D721Med (cell line): ENCODE measurements at places on chromosomes 5 and 9.
A peak's percentile ranks its signal among the peaks of the same experiment; 100 is the strongest.

DNA sequence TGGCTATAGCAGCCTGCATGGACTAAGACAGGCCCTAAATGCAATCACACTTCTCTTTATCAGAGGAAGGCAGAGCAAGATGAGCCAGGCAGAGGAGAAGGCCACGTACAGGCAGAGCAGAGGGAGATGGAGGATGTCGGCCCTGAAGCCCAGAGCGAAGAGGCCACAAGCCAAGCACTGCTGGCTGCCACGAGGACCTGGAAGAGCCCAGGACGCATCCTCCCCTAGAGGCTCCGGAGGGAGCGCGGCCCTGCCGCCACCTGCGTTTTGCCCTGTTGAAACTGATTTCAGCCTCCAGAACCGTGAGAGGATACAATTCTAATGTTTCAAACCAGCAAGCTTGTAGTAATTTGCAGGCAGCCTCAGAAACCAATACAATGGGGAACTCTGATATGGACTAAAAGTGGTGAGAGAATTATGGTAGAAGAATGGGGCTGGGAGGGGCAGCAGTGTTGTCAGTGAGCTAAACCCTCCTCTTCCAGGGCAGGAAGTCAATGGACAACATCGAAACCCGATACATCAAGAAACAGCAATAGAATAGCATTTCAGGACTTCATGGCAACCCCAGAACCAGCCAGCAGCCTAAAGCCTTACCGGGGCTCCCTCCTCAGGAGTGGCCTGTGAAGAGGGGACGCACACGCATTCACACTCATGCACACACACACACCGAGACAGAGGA is 32.6 kb downstream of the ADAMTS2 start:
- no peak for DNase-seq

GRCh38 chr5:141135030-141135717 is at the start of gene PCDHB5:
Gene PCDHB5 (plus strand): TSS chr5:141135206. CDS start chr5:141135435, 229 bp downstream.
- no peak for DNase-seq

- no peak for DNase-seq
Measured at GRCh38 chr9:135122316-135122715, 34.8 kb downstream of the OLFM1 start.

DNA sequence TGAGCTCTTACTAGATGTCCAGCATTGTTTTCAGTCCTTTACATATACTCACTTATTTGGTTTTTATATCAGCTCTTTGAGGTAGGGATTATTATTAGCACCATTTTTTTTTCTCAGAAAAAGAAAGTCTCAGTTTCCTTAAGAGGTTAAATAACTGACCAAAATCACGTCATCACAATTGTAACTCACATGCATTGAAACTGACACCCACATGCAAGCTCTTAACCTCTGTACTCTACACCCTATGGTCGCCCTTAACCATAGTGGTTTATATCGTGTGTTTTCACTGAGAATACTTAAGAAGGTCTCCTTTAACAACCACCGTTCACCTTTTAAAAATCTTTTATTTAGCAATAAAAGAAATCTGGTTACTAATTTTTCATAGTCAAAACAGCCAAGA is 61.0 kb downstream of the PRDM6 start:
- no peak for DNase-seq

DNA sequence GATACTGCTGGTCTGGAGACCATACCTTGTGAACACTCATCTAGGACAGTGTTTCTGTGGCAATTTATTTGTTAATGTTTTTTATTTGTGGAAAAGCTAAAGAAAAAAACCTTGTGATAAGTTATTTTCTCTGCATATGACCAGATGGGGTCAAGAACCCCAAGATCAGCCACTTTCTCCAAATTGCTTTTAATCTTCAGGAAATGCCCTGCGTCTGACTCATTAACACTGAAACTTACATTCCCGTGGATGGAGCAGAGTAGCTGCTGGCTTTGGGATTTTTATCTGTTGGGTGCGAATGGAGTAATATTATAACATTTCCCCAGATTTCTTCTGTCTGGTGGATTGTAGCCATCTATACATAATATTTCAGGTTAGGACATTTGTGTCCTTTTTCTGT is 444.5 kb downstream of the SH3GL2 start:
- no peak for DNase-seq

DNA sequence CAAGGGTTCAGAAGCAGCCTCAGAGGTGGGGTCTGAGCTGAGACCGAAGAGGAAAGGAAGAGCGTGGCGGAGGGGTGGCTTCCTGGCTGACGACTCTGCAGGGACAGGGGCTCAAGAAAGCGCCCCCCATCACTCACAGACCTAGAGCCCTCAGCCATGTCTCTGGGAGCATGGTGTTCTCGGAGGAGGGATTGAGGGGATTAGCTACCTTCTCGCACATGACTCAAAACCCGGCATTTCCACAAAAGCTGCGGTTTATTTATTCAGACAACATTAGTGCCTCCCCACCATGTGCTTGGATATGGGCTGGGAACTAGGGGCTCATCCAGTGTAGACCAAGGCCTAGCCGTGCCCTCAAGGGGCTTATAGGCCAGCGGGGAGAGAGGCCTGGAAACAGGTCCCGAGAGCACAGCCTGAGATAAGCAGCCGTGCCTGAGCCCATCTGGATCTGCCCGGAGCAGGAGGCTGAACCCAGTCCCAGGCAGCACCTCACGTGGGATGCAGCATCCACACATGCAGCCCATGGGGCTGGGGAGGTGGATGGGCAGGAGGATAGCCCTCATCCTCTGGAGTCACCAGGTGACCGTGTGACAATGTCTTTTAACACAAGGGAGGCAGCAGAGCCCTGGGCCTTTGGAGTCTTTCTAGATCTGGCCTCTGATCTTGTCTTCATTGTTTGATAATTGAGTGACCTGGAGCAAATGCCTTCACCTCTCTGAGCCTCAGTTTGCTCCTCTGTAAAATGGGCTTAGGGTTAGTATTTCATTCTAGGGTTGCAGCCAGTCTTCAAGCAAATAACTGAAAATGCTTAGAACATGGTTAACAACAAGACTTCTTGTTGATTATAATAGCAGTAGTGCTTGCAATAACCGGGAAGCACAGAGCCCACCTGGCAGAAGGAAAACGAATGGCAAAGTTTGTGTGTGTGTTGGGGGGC is 878 bp upstream of the HMCN2 start:
- peak; percentile 12 for DNase-seq

GRCh38 chr5:34895641-34896419 is 19.5 kb downstream of the RAD1 start:
- no peak for DNase-seq

DNA sequence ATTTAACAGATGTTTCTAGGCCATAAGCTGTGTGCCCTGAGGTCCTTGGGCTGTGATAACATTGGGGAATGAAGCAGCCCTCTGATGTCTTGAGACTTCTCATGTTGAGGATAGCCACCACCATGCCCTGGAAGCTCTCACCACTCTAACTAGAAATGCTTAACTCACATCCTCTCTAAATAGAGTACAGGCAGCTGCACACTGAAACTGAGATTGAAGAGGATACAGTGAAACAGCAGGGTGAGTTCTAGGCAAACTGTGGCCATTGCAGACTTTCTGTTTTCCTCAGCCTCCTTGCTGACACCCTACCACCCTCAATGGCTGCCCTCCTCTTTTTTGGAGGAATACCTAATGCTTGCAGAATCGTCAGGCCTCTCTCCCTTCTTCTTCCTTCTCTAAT is 22.4 kb downstream of the UTP15 start:
- DNase-seq: no peak

- DNase-seq: no peak
Measured at GRCh38 chr5:128838623-128839022, 126.7 kb upstream of the SLC27A6 start.

- DNase-seq: no peak
Measured at GRCh38 chr5:37836235-37836591, 3.6 kb downstream of the GDNF start.

GRCh38 chr5:177067503-177067902 is 19.2 kb upstream of the FGFR4 start:
- DNase-seq: no peak

DNA sequence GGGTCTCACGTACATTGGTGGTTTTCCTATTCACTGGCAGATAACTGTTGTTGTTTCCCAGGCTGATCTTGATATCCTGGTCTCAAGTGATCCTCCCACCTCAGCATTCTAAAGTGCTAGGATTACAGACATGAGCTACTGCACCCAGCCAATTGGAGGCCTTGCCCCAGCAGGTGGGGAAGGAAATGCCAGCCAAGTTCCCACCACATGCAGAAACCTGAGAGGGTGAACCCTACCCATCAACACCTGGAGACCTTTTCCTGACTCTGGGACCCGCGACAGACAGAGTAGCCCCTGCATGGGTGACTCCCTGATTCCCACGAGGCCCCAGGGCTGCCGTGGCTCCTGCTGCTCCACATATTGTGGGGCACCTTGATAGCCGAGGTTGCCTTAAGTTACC is 107.7 kb downstream of the GDA start:
- DNase-seq: no peak

DNA sequence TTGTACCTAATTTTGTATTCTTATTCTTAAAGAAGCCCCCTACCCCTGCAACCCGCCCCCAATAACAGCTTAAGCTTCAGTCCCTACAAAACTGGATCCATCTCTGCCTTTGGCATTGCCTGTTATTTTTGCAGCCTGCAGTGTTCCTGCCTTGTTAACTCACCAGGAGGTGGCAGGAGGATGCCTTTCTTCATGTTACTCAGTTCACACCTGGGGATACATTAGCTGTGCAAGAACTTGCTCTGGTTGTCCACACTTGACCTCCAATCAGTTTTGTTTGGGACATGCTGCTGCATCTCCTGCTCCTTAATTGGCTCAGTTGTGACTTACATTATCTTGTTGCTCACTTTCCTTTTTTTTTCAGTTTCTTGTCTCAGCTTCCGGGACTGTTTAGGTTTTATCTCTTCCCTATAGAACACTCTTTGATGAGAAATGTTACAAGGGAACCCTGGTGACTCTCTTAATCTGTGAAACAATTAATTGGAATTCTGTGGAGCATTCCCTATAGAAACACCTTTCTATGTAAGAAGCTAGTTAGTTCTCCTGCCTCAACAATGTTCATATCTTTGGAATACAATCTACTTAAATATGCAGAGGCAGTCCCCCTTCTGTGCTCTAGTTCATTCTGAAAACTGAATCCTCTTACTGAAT is 467.7 kb upstream of the ACO1 start:
- DNase-seq: no peak

DNA sequence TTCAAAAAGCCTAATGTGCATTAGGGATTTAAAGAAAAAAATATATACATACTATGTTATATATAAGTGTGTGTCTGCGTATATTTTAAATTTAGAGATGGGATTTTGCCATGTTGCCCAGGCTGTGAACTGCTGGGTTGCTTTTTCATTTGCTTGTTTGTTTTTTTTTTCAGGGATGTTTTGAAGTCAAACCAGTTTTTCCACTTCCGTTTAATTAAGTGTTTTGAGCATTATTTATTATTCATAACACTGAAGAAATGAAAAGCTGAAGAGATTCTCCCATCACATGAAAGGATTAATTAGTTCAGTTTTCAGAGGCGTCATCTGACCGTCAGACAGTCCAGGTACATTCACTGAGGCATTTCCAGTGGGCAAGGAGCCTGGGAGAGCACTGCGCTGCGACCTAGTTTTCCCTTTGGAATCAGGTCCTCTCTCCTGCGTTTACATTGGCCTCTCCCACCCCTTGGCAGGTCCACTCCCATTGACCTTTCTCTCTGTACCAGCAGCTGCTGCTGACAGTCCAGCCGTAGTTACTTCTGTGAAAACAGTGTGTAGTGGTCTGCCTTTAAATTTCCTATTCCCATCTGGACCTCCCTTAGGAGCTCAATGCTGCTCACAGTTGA is 26.0 kb downstream of the ARRDC3 start:
- no peak for DNase-seq

DNA sequence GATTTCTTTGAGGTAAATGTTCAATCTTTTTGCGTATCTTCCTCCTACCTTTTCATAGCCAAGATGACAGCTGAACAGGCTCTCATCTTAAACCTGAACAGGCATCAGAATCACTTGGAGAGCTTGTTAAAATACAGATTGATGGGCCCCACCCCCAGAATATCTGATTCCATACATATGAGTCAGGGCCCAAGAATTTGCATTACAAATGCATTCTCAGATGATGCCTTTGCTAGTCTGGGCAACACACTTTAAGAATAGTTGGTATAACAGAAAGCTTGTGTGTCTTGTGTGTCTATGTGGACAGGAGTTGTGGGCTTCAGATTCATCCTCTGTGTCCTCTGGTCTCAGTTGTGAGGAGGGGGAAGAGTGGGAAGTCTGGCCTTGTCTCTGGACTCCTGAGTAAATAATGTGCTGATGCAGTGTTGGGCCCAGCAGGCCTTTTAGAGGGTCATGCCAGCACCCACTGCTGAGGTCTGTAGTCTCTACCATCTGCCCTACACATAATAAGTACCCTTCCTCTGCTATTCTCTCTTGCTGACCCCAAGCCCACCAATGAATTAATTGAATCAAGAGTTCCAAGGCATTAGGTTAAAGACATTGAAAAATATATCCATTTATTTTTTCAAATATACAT is 43.1 kb downstream of the PTCD2 start:
- DNase-seq: no peak

DNA sequence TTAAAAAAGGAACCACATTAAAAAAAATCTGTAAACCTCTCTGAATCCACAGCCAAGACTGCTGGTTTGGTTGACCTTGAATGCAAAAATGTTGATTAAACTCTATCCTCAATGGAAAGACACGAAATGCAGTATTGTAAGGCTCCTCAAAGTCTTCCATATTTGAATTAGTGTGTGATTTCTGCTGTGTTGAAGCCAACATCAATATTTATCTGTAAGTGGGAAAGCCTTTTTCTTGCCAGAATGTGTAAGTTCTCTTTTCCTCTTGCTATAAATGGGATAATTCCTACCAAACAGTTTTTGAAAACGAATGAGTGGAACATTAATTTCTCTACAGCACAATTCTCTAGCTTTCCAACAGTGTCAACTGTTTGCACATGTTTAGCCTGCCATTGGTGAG is 422.1 kb upstream of the TNC start:
- no peak for DNase-seq

DNA sequence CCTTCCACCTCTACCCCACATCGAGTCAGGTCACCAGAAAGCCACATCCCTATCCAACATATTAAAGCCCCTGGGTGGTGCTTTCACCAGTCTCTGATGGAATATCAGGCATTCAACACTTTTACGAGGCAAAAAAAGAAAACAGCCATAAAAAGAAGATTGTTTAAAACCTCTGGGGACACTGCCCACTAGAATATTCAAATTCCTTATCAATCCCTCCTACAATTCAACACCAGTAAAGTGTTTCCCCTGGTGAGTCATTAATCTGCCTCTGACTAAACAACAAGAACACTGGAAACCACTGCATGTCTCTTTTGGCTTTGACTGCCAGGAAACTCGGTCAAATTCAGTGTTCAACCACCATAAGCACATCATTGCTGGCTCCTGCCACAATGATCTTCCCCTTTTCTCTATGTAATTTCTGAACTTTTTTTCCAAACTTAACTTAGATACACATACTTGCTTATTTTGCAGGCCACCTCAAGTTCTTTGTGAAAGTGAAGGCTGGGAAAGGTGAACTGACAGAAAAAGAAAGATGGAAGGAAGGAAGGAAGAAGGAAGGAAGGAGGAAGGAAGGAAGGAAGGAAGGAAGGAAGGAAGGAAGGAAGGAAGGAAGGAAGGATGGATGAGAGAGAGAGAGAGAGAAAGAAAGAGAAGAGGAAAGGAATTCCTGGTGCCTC is 105.3 kb downstream of the PAX5 start:
- no peak for DNase-seq

- no peak for DNase-seq
Measured at GRCh38 chr5:170250810-170251317, 18.1 kb downstream of the C5orf58 start.

GRCh38 chr9:5543875-5544702 is 33.8 kb downstream of the PDCD1LG2 start:
- no peak for DNase-seq

GRCh38 chr9:133494636-133495326 is 15.9 kb upstream of the SLC2A6 start:
- no peak for DNase-seq
